ENCODE measurements at places on chromosomes 3 and 15.

DNA sequence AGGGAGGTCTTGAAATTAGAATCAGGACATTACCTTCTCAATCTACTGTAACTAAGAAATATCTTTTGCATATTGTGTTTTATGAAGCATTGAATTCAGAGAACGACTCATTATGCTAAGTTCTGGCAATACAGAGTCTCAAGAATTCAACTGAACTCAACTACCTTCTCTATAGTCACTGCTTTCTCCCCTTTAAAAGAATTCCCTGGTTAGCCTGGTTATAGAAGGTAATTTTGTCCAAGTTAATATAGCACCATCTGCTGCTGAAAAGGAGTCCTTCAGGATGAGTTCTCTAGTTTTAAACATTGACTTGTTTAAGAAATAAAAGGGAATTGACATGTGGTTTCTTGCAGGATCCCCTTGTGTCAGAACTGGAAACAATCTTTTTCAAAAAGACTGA is 60.2 kb downstream of the IL16 start:
- DNase-seq = no peak

DNA sequence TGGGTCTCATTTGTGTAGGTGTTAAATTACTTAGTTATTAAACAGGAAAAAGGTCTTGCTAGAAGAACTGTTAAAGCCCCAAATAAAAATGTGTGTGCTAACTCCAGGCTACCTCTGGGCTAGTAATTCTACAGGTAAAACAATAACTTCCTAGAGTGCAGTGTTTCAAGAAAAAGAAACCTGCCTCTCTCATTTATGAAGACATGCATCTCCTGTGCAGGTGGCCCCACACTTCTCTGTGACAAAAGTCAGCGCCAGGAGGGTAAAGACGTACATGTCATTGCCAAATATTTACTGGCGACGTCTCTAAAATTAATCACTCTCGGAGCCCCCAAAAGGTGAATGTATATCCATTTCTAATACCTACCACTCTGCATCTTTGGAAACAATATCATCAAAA is 131.7 kb downstream of the FOXP1 start:
- DNase-seq = no peak

GRCh38 chr3:149473357-149474249 is 894 bp upstream of the TM4SF4 start:
- DNase-seq = no peak

DNA sequence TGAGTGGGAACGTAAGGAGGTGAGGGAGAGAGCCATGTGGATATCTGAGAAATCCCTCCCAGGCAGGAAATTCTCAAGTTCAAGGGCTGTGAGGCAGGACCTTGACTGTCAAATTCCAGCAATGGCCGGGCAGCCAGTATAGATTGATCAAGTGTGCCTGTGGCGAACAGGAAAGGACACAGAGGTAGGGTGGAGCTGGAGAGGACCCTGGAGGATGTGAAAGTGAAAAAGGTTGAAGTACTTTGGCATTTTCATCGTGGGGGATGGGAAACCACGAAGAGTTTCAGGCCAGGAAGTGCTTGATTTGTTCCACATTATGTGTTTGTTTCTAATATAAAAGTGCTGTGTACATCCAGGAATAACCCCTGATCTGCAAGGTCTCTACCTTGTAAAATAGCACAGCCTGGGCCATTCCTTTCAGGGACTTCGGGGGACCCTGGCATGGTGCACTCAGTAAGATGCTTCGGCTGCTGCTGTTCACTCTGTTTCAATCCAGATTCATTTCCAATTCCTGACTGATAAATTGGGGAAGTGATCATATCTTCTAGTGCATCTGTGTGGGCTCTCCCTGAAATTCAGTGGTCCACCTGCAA is 156.6 kb downstream of the MCTP2 start:
- DNase-seq = no peak

- DNase-seq = no peak
Observed at GRCh38 chr3:10371789-10372188, 50.9 kb upstream of the SEC13 start.

DNA sequence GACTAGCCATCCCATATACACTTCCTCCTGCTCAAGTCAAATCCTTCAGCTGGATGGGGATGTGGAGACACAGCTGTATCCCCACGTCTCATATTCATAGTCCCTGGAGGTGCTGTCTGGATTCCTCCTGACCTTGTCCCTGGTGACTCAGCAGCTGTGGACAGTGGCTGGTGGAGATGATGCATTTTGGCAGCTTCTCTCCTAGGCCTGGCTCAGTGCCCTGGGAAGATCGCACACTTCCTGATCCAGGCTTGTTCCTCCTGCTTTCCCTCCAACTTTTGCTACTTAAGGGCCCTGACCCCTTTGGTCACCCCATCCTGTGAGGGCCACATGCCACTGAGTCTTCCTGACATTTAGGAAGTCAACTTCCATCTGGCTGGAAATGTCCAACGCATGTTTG is 44.4 kb downstream of the ADAMTSL3 start:
- no peak for DNase-seq

DNA sequence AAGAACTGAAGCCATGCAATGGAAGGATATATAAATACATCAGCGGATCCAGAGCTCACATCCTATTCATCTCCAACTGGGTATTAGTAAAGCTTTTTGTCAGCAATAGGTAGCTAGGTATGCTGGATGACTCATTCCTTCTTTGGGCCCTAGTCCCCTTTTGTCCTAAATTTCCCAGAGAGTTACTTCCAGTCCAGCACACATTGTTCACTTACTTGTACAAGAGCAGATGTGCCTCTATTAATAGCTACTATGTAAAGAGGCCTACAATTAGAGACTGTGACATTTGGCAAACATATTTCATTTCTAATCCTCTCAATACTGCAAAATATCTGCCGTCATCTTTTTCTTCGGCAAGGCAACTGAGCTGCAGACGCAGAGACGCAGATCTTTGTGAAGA is 1.7 kb upstream of the SLC4A7 start:
- no peak for DNase-seq

GRCh38 chr15:34691034-34691433 is 63.8 kb downstream of the GJD2 start:
- no peak for DNase-seq

GRCh38 chr3:156750874-156751245 is 75.3 kb upstream of the LEKR1 start:
- no peak for DNase-seq

- DNase-seq = no peak
Observed at GRCh38 chr3:32596909-32597369, 26.3 kb upstream of the DYNC1LI1 start.

DNA sequence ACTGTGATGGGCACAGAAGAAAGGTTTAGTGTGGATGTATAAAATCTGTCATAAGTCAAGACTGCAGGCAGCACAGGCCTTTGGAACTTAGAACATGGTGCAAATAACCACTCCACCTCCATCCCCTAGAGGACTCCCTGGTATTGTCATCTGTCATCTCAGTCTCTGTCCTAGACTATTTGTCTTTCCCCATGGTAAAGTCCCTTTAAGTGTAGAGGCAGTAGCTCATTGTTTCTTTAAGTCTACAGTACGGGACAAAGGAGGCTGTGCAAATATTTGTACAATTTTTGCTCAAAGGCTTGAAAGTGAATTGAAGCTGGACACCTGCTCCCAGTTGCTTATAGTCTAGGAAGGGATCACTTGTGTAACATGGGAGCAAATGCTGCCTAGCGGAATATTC is 3.2 kb upstream of the PXYLP1 start:
- no peak for DNase-seq

DNA sequence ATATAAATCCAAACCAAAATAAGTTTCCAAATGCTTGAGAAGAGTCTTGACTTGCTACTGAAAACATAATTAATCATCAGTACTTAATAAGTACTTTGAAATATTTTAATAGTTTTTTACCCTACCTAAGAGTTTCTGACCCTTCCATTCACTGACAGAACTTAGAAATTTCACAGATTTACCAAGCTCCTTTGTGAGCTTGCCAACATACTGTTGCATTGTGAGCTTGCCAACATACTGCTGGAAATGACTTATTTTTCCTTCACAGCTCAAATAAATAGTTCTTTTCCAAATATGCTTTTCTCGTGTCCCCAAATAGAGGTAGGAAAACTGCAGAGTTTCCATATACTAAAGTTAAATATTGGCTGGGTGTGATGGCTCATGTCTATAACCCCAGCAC is 9.6 kb upstream of the AADAC start:
- no peak for DNase-seq

DNA sequence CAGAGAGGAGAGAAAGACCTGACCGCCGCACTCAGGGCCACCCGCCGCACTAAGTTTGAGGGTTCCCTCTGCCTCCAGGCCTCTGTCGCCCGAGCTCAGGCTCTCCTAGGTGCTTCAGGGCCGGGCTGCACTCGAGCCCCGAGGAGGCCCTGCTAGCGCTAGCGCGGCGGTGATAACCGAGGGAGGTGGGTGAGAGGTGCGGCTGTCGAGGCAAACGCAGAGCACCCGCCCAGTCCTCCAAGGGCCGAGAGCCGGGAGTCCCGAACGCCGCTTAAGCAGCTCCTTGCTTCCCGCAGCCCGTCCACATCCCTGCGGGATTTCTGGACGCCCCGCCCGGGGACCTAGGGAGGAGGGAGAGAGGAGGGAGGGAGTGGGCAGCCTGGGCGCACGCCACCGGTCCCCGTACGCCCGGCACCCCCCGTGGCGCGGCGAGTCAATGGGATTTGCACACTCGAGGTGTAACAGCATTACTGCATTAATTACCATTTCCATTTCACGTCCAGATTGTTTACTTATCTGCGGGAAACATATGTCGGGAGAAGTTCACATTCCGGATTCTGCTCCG is 6.8 kb downstream of the SOX14 start:
- DNase-seq = no peak

- no peak for DNase-seq
Observed at GRCh38 chr3:178140531-178141304, 395.5 kb upstream of the KCNMB2 start.

DNA sequence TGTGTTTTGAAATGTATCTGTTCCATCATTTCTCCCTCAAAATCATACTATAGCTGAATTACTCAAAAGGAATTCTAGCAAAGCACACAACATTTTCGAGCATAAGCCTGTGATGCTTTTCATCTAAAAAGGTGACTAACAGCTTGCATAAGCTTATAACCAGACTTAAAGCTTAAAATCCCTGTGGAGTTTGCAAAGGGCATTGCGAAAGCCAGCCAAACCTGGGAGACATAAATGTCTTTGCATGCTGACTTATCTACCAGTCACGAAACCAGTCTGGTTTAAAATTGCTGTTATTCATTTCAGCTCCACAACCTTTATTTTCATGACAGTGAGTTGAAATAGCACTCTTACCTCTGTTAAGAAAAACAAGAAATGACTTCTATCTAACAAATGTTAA is 35.6 kb upstream of the LIPC start:
- DNase-seq = no peak

DNA sequence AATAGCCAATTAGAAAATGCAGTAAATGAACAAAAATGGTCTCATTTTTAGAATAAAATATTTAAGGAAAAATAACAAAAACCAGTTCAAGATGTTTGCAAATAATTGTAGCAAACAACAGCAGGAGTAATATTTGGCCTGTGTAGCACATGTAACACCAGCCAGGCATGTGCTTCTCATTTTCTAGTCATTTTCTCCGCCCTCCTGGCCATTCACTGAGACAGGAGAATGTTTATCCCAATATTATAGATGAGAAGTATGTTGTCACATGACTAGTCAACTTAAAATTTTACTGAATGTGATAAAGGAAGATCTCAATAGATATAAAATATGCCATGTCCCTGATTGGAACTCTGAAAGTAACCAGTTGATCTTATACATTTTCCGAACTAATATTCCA is 7.8 kb upstream of the ATP10A start:
- no peak for DNase-seq

DNA sequence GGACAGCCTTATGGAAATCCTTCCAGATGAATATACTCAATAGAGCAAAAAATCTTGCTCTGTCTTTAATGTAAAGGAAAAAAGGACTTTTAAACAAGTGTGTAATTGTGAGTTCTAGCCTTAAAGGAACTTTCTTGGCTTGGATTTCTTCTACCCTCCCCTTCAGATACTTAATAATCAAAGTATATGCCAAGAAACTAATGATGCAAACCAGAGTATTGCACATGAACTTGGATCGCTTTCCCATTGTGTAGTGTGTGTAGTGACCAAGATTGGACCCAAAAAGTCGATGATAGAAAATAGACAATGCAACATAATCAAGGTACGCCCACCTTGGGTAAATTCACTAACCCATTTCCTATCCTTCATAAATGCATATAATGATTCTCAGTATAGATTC is 123.8 kb downstream of the TIGIT start:
- no peak for DNase-seq

- no peak for DNase-seq
Observed at GRCh38 chr3:43970351-43970750, 271.3 kb upstream of the TOPAZ1 start.

GRCh38 chr3:181265750-181266333 is 276.3 kb upstream of the DNAJC19 start:
- no peak for DNase-seq

DNA sequence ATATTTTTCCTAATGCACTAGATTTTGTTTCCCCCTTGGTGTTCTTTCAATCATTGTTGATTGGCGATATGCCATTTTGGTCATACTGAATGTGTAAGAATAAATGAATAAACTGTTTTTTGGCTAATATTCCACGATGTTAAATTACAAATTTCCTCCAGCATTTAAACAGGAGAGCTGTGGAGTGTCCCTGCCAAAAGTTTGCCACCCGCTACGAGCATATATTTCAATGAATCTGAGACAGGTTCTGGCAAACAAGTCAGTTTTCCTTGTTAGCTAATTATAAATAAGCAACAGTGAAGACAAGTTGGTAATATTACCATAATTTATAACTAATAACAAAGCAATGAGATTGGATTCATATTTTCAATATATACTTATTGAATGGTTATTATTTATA is 777.6 kb downstream of the ROBO1 start:
- no peak for DNase-seq

GRCh38 chr15:101174152-101174920 is 77.5 kb downstream of the CHSY1 start:
- no peak for DNase-seq

GRCh38 chr3:156978481-156978961 is 152.4 kb downstream of the LEKR1 start:
- DNase-seq = peak; percentile 4

DNA sequence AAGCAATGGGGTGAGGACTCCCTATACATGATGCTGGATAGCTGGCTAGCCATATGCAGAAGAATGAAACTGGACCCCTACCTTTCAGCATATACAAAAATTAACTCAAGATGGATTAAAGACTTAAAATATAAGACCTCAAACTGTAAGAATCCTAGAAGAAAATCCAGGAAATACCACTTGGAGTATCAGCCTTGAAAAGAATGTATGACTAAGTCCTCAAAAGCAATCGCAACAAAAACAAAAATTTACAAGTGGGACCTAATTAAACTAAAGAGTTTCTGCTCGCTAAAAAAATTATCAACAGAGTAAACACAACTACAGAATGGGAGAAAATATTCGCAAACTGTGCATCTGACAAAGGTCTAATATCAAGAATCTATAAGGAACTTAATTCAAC is 94.3 kb downstream of the XRN1 start:
- no peak for DNase-seq

- DNase-seq = no peak
Observed at GRCh38 chr3:160956785-160957184, 148.4 kb downstream of the B3GALNT1 start.

Measured in GM12891 (cell line).